ENCODE measurements at places on chromosomes 4 and X. TPM values are rescaled to one million over a fixed set of nuclear protein-coding genes. Genes with fewer than 3 reads are reported as not detected.

Gene ATOH1
- 0.04 TPM for polyA plus RNA-seq

Gene RTL9
- polyA plus RNA-seq, result not detected

Gene PAGE1
- not detected for polyA plus RNA-seq

Gene PCSK1N
- 0.08 TPM for polyA plus RNA-seq

Gene NXF2
- not detected for polyA plus RNA-seq

Gene FRMPD3
- 0.04 TPM for polyA plus RNA-seq

Gene DIPK2B
- 3.3 TPM for polyA plus RNA-seq

Gene UNC5C
- 0.04 TPM for polyA plus RNA-seq
